ENCODE measurements at places on chromosomes 12 and 14.

GRCh38 chr12:131311764-131312163 lies 358.1 kb downstream of the ADGRD1 start:
- no peak for DNase-seq

GRCh38 chr12:76155157-76155670 lies 70.7 kb upstream of the NAP1L1 start:
- no peak for DNase-seq

DNA sequence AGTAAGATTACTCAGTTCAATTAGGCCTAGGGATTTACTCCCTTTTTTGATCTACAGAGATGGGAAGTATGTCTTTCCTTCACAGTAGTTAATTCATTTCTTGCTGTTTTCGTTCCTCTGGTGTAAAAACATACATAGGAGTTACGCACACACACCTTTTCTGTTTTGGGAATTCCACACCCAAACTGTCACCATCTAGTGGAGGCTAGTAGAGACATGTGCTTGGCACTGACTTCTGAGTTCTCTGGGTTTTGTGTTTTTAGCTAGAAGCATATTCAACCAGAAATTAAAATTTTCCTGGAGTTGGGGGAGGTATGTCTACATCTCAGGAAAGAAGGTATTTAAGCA lies 1.4 kb downstream of the SUSD6 start:
- DNase-seq = no peak

- DNase-seq = no peak
These were observed 11.5 kb upstream of the CABP1 start for GRCh38 chr12:120628919-120629318.

GRCh38 chr12:18752280-18752920 lies 14.5 kb downstream of the CAPZA3 start:
- no peak for DNase-seq
